ENCODE measurements at places on chromosomes 11 and 22.

- no peak for DNase-seq
Observed at GRCh38 chr11:67351275-67352005, 1.9 kb downstream of the POLD4 start.

- peak; percentile 60 for DNase-seq
Observed at GRCh38 chr11:65780770-65781151, at the start of gene AP5B1. Gene AP5B1 (minus strand): TSS chr11:65780976. CDS start chr11:65780591, 385 bp downstream.

- DNase-seq = no peak
Observed at GRCh38 chr22:27574002-27574366, 227.6 kb downstream of the MN1 start.

GRCh38 chr22:32218470-32218869 is 13.6 kb upstream of the RFPL2 start:
- DNase-seq = no peak

- no peak for DNase-seq
Observed at GRCh38 chr22:45425531-45426265, 12.2 kb downstream of the RIBC2 start.

DNA sequence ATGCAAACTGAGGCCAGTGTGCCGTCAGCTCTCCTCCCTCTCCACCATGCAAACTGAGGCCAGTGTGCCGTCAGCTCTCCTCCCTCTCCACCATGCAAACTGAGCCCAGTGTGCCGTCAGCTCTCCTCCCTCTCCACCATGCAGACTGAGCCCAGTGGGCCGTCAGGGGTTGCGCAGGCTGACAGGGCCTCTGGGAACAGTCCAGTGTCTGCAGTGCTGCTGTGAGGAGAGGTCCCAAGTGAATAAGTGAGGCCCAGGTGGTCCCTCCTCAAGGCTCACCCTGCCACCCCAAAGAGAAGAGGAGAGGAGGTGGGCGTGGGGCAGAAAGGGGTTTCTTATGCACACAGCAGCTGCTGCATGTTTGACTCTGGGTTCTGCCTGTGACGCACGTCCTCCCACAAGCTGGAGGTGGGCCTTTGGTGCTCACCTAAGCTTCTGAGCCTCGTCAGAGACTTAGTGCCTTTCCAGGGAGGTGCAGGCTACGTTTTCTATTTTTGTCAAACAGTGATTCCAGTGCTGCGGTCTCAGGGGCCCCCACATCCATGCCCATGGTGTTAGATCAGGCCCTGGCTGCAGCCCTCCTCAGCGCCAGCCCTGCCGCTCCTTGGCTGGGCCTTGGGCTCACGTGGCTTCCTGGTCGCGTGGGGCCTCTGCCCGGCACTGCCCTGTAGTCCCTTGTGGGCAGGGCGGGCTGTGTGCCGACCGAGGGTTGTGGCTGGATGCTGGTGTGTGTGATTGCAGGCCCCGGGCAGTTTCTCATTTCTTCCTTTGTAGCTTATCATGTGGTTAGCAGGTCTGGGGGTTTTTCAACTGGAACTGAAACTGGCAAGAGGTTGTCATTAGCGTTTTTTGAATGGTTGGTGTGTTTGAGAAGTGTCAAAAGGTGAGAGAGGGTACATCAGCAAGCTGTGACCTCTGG is 7.1 kb downstream of the TPCN2 start:
- peak; percentile 80 for DNase-seq

All from BE2C (cell line).